ENCODE measurements at places on chromosomes 7 and 10. TPM values are rescaled to one million over a fixed set of nuclear protein-coding genes. Genes with fewer than 3 reads are reported as not detected.

GRCh38 chr10:97138846-97139245 lies 46.9 kb downstream of the SLIT1 start:
- no peak for ATAC-seq

DNA sequence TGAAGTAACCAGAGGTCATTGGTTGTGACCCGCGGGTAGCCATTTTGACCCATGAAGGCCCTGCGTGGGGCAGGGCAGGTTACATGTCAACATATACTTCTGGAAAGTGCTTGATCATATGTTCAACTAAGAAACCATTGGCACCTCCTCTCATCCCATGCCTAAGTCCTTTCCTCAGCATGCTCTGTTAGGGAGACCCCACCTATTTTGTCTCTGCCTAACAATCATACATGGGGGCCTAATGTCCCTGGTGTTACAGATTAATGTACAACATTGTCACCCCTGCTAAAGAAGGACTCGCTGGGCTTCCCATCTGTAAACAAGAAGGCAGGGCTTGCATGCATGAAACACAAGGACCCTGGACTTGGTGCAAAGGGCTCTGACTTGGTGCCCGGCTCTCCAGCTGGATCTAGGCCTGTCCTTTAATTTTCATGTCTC lies 133.7 kb upstream of the TNS3 start:
- no peak for ATAC-seq

DNA sequence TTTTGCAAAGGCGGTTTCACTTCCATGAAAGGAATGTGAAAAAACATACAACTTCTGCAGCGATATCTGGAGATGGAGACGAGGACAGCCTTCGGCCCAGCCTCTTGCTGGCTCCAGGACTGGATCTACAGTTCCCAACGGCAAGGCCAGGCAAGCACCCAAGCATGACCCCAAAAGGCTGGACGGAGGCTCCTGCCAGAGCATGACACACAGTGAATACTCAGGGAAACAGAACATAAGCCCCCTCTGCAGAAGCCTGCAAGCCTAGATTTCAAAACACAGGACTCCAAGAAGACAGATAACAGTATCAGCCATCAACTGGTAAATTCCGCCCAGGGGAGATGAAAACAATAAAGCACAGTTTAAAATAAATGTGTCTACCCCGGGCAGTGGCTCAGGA lies 3.3 kb upstream of the LRRC27 start:
- ATAC-seq: no peak

GRCh38 chr7:116280803-116281202 lies 70.5 kb downstream of the TES start:
- no peak for ATAC-seq

- no peak for ATAC-seq
Observed at GRCh38 chr10:1698185-1698584, 39.1 kb downstream of the ADARB2 start.

- ATAC-seq: no peak
Observed at GRCh38 chr7:93245525-93246432, 13.6 kb downstream of the VPS50 start.

- peak; percentile 30 for ATAC-seq
Observed at GRCh38 chr7:88361357-88361756, 54.7 kb upstream of the STEAP4 start.

DNA sequence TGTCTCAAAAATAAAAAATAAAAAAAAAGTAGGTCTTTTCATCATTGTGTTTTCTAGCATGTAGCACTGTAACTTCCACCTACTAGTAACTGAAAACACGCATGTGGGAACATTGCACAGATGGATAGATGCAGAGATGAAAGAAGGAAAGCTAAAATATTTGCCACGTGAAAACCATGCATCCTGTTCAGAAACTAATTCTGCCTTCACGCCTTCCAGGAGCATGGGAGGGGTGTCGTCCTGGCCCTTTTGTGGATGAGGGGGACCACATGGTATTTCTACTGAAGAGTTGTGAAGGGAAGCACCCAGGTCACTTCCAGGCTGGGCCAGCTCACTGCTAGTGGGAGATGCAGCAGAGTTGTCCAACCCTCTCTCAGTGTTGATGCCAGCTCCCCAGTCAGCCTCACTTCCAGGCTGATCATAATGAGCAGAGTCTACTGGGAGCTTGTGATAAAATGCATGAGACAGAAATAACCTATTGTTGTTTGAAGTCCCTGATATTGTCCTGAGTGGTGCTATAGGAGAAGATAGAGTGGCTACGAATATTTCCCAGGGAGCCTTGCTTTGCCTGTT lies 287.1 kb upstream of the CELF2 start:
- no peak for ATAC-seq

Gene SVOPL
- 0.35 TPM for total RNA-seq

DNA sequence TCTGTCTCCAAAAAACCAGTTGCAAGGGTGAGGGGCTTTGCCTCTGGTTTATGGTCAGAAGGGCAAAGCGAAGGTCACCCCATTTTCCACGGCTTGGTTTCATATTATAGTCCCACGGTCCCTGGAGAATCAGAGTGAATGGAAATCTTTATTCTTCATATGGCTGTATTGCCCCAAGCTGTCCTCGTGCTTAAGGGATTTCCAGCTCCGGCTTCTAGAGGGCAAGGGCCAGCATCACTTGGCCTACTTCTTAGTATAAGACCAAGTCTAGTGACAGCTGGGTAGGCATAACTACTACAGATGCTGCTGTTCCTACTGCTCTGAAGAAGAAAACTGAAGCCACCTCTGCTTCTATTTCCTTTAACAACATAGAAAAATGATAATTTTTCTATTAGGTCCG lies 63.2 kb downstream of the PARP12 start:
- ATAC-seq: no peak

GRCh38 chr10:86363184-86363832 lies 3.3 kb downstream of the GRID1 start:
- ATAC-seq: peak; percentile 57

DNA sequence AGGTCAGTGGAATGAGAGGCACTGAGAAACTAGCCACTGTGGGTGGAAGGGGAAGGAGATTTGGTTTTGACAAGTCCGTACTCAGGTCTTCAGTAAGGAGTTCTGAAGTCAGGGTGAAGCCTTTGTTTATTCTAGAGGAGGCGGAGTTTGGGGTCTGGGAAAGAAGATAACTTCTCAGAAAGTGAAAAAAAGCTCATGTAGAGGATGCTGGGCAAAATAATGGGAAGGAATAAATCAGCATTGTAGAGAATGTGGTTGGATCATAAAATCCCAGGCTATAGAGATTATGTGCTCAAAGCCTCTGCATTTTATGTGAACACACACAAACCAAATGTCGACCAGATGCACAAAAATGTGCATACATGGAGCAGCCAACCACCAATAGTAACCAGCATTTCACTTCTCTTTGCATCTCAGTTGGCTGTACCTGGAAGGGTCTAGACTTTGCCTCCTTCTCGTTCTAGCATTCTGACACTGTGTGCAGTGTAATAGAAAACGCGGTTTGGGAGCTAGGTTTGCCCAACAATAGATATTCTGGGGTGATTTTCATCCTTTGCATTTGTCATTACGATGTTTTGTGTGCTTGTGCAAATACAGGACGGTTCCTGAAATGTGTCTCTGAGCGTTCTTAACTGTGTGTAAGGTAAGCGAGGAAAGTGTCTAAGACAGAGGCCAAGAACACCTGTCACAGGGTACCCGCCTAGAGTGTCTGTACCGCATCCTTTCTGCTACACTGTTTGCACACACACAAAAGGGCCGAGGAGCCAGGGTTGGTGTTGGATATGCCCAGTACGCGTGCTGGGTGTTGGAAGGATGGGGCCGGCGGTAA lies 603 bp upstream of the HECW1 start:
- ATAC-seq: no peak

DNA sequence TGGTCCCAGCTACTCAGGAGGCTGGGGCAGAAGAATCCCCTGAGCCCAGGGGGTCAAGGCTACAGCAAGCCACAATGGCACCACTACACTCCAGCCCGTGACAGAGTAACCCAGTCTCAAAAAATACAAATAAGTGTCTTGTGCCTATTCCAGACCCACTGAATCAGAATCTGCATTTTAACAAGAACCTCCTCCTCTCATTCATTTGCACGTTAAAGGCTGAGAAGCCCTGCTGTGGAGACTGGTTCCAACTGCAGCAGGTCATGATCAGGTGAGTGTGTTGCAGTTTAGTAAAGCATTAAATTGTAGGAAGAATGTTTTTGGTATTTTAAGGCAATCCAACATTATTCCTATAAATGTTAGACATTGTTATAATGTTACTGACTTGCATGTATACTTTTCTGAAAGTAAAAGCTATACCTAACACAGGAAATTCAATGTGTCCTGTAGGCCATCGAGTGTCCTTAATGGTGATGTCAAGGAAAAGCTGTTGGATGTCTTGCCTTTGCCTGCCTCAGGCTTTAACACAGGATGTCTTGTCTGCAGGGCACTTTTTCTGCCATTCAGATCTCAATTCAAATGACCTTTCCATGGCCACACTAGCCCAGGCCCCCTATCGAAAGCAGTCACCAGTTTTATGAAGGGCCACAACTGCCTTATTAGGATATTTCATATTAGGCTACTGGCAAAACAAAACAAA lies 30.4 kb downstream of the MKRN1 start:
- ATAC-seq: no peak

Gene KIF11
- 2.4 TPM for total RNA-seq

GRCh38 chr10:5589661-5590511 lies 65.1 kb downstream of the CALML3 start:
- no peak for ATAC-seq

- no peak for ATAC-seq
Observed at GRCh38 chr7:146542101-146542500, 425.5 kb downstream of the CNTNAP2 start.

Gene RTKN2
- total RNA-seq: 0.87 TPM

- no peak for ATAC-seq
Observed at GRCh38 chr10:42830237-42830636, 47.6 kb downstream of the BMS1 start.

Gene GARIN1A
- total RNA-seq: 0.41 TPM

GRCh38 chr10:96305019-96305418 lies 785 bp downstream of the DNTT start:
- no peak for ATAC-seq

DNA sequence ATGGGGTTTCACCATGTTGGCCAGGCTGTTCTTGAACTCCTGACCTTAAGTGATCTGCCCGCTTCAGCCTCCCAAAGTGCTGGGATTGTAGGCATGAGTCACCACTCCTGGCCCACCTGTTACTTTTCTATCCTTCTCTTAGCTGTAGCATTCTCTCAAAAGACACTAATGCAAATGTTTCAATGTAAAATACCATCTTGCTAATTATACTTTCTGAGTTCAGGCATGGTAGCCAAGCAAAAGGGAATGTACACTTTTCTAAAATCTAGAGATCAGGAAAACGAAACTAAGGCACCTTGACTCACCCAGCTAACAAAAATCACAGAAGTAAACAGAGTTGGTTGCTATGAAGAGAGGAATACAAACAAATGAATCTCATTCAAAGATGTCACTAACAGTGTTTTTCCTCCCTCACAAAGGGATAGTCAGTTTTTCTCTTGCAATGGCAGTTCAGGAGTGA lies 401.0 kb upstream of the NRP1 start:
- ATAC-seq: no peak

DNA sequence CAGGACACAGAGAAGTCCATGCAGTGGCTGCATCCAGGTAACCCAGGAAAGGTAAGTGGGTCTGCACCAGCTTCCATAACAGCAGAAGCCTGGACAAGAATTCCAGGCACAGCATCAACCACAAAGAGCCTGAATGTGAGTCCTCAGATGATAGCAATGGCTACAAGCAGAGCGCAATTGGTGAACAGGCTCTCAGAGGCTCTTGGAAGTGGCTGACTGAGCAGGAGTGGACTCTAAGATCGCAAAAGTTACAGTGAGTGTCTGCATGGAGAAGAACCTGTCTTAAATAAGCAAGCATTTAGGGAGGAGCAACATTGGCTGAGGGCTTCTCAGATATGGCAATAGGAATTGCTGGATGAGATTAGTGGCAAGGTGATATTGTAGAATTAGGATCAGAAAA lies 41.6 kb upstream of the VWC2 start:
- no peak for ATAC-seq

DNA sequence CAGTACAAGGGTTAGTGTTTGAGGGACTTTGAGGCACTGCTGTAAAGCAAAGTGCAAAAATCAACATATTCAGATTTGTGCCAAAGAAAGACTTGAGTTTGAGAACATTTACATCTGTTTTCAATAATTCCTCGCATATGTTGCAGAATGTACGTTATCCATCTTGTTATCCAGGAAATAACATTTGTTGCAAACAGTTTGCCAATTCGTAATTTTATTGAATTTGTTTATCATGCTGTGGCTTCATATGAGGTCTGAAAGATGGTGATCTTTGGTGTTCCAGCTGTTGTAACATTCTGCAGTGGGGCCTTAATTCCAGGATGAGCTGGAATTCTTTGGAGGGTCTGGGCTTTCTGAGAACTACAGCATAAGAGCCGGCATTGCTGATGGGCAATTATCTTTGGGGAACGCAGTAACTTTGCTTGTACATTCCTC lies 396.2 kb downstream of the LRMDA start:
- no peak for ATAC-seq

DNA sequence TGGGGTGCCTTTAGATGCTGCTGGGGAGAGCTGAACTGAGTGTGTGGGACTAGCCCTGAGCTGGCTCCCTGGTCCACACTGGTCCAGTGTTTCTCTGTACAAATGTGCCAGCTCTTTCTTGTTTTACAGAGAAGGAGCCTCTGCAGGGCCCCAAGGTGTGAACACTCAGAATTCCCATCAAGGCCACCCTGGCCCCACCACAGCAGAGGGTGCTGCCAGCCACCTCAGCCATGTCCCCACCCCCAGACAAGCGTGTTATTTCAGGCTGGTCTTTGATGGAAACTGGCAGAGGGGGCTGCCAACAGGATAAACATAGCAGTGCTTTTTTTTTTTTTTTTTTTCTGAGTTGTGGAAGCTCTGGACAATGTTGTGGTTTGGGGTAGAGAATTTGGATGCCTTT lies 68.5 kb upstream of the LRRC18 start:
- no peak for ATAC-seq

DNA sequence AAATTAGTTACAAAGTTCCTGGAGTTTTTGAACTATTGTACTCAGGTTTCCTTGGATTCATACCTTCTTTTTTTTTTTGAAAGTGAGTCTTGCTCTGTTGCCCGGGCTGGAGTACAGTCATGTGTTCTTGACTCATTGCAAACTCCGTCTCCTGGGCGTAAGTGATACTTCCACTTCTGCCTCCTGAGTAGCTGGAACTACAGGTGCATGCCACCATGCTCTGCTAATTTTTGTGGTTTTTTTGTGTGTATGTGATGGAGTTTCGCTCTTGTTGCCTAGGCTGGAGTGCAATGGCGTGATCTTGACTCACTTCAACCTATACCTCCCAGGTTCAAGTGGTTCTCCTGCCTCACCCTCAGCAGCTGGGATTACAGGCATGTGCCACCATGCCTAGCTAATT lies 22.3 kb downstream of the MCM10 start:
- no peak for ATAC-seq

Gene AGR2
- not detected for total RNA-seq

Gene CFAP43
- 1.8 TPM for total RNA-seq

Gene ZNF804B
- total RNA-seq: 0.47 TPM

- no peak for ATAC-seq
Observed at GRCh38 chr7:42176724-42177101, 60.3 kb downstream of the GLI3 start.

DNA sequence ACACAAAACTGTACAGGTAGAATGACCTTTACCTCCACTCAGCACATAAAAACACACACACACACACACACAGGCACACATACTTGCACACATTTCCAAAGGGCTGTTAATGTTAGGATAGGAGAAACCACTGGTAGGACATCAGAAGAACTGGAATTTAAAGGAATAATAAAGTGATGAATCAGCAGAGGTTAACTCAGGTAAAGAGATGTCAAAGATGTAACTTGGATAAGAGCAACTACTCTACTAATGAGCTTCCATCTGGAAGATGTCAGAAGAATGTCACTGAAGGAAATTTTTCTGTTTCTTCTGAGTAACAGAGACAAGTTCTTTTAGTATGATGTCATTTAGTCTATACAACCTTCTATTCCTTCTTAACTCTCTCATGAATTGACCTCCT lies 26.4 kb upstream of the GPR37 start:
- no peak for ATAC-seq

Measured in motor neuron (in vitro differentiated cells).